ENCODE measurements at places on chromosomes 5 and 9.

GRCh38 chr5:72662936-72663335 lies 153.5 kb upstream of the TNPO1 start:
- no peak for DNase-seq

DNA sequence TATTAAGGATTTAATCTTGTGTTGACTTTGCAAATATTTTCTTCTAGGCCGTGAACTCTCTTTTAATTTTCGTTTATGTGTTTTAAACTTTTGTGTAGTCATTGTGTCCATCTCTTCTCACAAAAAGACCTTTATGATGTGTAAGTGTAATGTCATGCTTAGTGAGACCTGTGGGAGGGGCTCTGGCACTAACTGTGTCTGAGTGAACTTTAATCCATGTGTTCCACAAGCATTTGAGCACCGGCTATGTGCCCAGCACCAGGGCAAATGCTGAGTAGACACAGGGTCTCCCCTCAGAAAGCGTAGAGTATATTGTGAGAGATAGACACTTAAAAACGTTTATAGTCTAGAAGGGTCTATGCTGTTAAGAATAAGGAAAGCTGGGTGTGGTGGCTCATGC lies 272.6 kb upstream of the TUT7 start:
- no peak for DNase-seq

DNA sequence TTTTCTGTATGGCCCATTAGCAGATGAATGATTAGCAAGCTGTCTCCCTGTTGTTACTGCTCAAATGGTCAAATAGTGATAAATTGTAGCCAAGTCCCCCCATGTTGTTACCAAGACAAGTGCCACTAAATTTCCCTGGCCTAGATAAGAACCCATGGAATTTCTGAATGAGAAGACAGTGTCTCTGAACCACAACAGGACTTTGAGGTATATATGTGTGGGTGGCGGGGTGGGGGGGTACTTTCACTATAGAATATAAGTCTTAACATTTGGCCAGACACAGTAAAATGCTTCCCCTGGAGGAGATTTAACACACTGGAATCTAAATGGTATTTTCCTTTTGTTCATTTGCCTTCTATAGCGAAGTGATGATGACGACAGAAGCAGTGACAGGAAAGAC lies 28.7 kb downstream of the XPA start:
- DNase-seq = no peak

DNA sequence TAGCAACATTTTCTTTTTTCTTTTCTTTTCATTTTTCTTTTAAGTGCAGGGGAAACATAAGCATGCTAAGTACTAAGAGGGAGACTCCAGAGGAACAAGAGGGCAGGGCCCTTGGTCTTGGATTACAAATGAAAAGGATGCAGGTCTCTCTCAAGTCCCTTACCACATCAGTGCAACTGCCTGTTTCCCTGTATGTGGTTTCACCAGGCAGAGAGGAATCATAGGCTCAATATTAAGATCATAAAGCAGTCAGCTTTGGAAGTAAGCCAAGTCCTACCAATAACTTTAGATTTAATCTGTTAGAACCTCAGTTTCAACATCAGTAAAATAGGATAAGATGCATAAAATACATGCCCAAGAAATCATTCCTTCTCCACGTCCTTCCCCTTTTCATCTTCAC lies 422.7 kb upstream of the PAPPA start:
- no peak for DNase-seq

- DNase-seq = no peak
Measured at GRCh38 chr9:114053246-114054005, 24.7 kb downstream of the AMBP start.

- DNase-seq = no peak
Measured at GRCh38 chr5:73531356-73531755, 33.1 kb downstream of the BTF3 start.

DNA sequence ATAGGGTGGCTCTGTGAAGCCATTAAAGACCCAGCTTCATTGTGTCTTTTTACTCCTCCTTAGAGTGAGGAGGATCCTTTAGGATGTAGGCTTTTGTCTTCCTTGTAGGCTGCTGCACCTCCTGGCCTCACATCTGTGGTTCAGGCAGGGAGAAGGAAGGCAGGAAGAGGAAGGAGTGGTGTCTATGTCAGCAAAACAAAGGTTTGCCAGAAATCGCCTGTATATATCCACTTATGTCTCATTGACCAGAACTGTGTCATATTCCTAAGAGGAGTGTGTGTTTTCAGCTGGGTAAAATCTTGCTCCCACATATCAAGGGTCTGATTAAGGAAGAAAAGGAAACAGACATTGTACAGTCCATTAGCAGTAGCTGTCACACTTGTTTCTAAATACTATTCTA lies 213.8 kb downstream of the ARHGAP26 start:
- DNase-seq = no peak

- peak; percentile 24 for DNase-seq
Measured at GRCh38 chr5:81146031-81146430, 87.1 kb upstream of the CKMT2 start.

Measured in NCI-H146 (cell line).